ENCODE measurements at places on chromosomes 7 and 10. TPM values are rescaled to one million over a fixed set of nuclear protein-coding genes. Genes with fewer than 3 reads are reported as not detected.

The IGFBP3 gene
- 29,310 TPM for total RNA-seq

DNA sequence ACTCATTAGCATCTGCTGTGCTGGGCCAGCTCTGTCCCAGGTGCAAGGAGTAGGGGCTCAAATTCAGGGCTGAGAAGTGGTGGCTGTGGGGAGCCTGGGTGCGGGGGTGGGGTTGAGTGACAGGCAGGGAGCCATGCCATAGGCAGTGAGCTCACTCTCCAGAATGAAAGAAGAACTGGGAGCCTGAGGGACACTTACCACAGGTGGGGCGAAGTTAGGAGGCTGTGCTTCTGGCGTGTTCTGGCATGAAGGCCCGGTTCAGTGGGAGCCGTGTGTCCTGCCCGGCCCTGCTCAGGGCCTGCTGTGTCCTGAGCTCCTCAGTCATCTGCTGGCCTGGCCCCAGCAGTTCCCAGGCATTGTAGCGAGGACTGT lies 62.5 kb downstream of the MKI67 start:
- no peak for DNase-seq
- H3K4me3 ChIP-seq, result no peak overlapping the region
- H3K36me3 ChIP-seq, result no peaks in the 10 kb centered on the region
- H3K27ac ChIP-seq, result no peak overlapping the region
- no peaks in the 10 kb centered on the region for H3K27me3 ChIP-seq

GRCh38 chr7:93092757-93093370 lies 24.9 kb downstream of the SAMD9 start:
- peaks cover 20% of the 10 kb centered on the region for H3K27me3 ChIP-seq
- H3K36me3 ChIP-seq, result no peaks in the 10 kb centered on the region
- peak; percentile 60 for DNase-seq
- no peak overlapping the region for H3K27ac ChIP-seq
- H3K4me3 ChIP-seq, result no peak overlapping the region

GRCh38 chr7:90625051-90625450 lies 28.9 kb downstream of the CDK14 start:
- peaks cover 38% of the 10 kb centered on the region for H3K4me1 ChIP-seq
- peak; percentile 42 for DNase-seq
- peak overlapping the region; percentile 80 for H3K27ac ChIP-seq
- no peaks in the 10 kb centered on the region for H3K27me3 ChIP-seq

The AOAH gene
- not detected for total RNA-seq

DNA sequence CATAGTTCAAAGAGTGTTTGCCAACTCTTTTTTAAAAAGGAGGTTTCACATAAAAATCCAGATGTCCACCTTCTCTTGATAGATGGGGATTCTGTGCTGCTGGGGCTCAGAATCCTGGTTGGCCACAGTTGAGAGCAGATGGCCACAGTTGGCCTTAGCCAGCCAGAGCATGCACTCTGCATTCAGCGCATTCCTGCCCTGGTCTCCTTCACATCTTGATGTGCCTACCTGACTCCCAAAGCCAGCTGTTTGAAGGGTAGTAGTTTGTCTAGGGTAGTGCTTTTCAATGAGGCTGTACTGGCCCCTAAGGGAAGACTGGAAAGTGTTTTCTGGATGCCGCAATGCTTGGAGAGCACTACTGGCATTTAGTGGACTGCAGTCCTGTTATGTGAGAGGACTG lies 208.1 kb upstream of the HDAC9 start:
- no peaks in the 10 kb centered on the region for H3K4me1 ChIP-seq
- no peak overlapping the region for H3K4me3 ChIP-seq
- H3K27ac ChIP-seq, result no peak overlapping the region
- no peaks in the 10 kb centered on the region for H3K27me3 ChIP-seq

DNA sequence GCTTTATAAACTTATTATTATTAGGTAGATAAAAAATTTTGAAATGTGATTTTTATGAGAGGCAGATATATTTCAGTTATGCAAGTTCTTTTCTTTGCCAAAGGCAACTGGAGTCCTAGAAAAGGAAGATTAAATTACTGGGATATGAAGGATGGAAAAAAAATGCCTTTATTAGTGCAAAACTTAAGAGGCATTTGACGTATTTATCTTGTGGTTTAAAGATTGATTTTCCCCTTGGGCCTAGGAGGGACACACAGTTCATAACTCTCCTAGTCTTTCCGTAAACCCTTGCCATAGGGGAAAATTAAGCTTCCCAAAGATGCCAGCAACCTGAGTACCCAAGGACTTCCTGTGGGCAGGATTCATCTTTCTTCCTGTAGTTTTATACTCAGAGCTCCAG lies 3.1 kb upstream of the STEAP4 start:
- H3K4me3 ChIP-seq, result no peak overlapping the region
- peaks cover 15% of the 10 kb centered on the region for H3K4me1 ChIP-seq
- DNase-seq, result no peak
- H3K27ac ChIP-seq, result no peak overlapping the region
- peaks cover 21% of the 10 kb centered on the region for H3K27me3 ChIP-seq
- no peaks in the 10 kb centered on the region for H3K36me3 ChIP-seq

DNA sequence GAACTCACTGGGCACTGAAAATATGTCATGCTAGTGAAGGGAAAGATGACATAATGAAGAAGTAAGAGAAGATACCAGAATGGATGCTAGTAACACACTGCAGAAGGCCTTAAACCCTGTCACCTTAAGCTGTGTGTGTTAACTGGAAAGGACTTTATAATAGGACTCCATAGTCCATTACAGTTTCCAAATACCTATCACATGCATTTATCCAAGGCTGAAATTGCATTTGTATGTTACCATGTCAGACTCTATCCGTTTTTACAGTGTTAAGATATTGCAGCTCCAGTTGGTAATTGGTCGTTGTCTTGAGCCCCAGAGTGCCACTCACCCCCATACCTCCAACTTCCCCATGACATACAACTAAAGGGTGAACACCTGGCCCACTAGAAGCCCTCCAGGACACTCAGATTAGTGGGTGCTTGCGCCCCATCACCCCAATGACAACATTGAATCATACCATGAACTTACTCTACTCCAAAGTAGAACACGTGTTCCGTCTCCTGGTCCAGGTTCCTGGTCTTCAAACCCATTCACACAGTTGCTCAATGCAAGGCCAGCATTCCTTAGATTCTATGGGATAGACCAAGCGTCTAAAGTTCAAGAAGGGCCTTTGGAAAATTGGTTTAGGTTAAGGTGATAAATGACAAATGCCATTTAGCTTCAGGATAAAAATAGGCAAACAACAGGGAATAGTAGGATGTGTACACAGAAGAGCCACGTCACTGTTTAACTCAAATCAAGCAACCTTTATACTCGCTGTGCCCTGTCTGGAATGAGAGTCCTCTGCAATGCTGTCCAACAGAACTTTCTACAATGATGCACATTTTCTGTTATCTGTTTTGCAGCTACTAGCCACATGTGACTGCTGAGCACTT lies 2.1 kb upstream of the RAPGEF5 start:
- H3K27ac ChIP-seq, result no peak overlapping the region
- no peak overlapping the region for H3K4me3 ChIP-seq
- no peaks in the 10 kb centered on the region for H3K27me3 ChIP-seq
- 0 out of 2 replicates have a peak, but pooled peaks cover 4% of the 10 kb centered on the region for H3K4me1 ChIP-seq
- no peaks in the 10 kb centered on the region for H3K36me3 ChIP-seq

The C10orf143 gene
- total RNA-seq, result not detected

The SPACDR gene
- not detected for total RNA-seq

The OR9A2 gene
- total RNA-seq, result not detected

The LIPF gene
- total RNA-seq, result not detected

GRCh38 chr7:37514497-37514896 lies 65.8 kb upstream of the ELMO1 start:
- H3K36me3 ChIP-seq, result no peaks in the 10 kb centered on the region
- no peaks in the 10 kb centered on the region for H3K4me1 ChIP-seq
- no peak for DNase-seq
- no peaks in the 10 kb centered on the region for H3K27me3 ChIP-seq

The RAPGEF5 gene
- 1.0 TPM for total RNA-seq

DNA sequence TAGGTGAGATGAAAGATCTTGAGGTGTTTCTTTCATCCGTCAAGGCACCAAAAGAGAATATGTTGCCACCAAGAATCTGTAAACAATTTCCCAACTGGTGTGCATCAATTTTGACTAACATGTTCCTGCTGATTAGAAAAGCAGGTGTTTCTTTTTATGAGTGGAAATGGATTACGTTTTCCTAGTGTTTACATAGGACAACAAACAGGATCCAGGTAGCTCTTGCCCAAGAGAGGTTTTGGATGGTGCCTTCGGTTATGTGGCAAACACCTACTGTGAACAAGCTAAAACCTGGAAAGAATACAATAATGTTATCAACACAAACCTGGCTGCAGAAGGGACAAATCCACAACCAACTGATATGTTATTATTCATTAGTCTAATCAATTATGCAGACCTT lies 53.6 kb upstream of the WNT16 start:
- H3K4me3 ChIP-seq, result no peak overlapping the region
- peaks cover 23% of the 10 kb centered on the region for H3K4me1 ChIP-seq
- no peaks in the 10 kb centered on the region for H3K36me3 ChIP-seq
- no peak overlapping the region for H3K27ac ChIP-seq

GRCh38 chr7:18535810-18536415 lies 40.4 kb downstream of the HDAC9 start:
- H3K27ac ChIP-seq, result no peak overlapping the region
- no peak overlapping the region for H3K4me3 ChIP-seq
- no peaks in the 10 kb centered on the region for H3K36me3 ChIP-seq
- no peak for DNase-seq
- H3K27me3 ChIP-seq, result no peaks in the 10 kb centered on the region

GRCh38 chr10:99809481-99809880 lies 27.0 kb downstream of the ABCC2 start:
- no peaks in the 10 kb centered on the region for H3K4me1 ChIP-seq
- H3K27me3 ChIP-seq, result no peaks in the 10 kb centered on the region
- no peak overlapping the region for H3K27ac ChIP-seq

The CPN1 gene
- not detected for total RNA-seq

The CFAP46 gene
- total RNA-seq, result 0.22 TPM

The ITGA8 gene
- total RNA-seq, result not detected

DNA sequence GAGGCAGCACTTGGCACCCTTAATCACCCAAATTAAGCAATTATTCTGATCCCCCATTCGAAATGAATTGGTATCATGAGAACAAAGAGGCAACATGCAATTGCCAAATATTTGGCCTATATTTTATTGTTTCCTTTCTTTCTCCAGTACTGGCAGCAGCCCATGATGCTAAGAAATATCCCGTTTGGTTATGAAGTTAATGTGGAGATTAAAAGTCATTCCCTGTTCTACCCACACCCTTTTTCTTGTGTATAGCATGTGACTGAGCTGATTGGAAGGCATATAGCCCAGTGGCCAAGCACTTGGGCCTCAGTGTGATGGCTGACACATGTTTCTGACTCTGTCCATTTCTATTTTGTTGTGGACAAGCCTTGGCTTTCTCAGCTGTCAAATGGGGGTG lies 692.3 kb upstream of the GALNT17 start:
- no peak for DNase-seq
- no peak overlapping the region for H3K4me3 ChIP-seq
- no peaks in the 10 kb centered on the region for H3K27me3 ChIP-seq
- no peaks in the 10 kb centered on the region for H3K36me3 ChIP-seq

The SFRP5 gene
- total RNA-seq, result not detected

The FXYD4 gene
- total RNA-seq, result not detected

DNA sequence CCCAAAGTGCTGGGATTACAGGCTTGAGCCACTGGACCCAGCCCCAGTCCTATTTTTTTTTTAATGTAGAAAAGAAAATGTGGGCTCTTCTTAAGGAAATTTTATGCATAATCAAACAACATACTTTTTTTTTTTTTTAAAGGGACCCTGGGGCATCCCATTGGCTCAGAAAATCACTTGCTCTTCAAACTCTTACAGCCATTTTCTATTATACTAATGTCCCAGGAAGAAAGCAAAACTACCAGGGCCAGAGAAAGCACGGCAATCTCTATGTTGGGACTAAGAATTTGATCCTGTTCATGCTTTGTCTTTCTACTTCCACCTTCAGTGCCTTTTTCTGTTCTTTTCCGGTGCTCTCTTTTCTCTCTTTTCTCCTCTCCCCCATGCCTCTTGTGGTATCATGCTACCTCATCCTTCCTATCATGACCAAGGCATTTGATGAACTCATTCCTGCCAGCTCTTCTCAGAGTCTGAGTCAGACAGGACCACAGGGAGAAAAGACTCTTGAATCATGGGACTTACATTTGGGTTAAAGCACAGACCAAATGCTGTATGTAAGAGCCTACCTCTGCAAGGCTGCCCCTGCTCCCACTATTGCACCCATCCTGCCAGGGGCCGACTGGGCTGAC lies 76.4 kb upstream of the CCNY start:
- DNase-seq, result peak; percentile 97
- H3K36me3 ChIP-seq, result no peaks in the 10 kb centered on the region
- peak overlapping the region; percentile 33 for H3K4me3 ChIP-seq
- peak overlapping the region; percentile 85 for H3K27ac ChIP-seq
- H3K27me3 ChIP-seq, result no peaks in the 10 kb centered on the region

DNA sequence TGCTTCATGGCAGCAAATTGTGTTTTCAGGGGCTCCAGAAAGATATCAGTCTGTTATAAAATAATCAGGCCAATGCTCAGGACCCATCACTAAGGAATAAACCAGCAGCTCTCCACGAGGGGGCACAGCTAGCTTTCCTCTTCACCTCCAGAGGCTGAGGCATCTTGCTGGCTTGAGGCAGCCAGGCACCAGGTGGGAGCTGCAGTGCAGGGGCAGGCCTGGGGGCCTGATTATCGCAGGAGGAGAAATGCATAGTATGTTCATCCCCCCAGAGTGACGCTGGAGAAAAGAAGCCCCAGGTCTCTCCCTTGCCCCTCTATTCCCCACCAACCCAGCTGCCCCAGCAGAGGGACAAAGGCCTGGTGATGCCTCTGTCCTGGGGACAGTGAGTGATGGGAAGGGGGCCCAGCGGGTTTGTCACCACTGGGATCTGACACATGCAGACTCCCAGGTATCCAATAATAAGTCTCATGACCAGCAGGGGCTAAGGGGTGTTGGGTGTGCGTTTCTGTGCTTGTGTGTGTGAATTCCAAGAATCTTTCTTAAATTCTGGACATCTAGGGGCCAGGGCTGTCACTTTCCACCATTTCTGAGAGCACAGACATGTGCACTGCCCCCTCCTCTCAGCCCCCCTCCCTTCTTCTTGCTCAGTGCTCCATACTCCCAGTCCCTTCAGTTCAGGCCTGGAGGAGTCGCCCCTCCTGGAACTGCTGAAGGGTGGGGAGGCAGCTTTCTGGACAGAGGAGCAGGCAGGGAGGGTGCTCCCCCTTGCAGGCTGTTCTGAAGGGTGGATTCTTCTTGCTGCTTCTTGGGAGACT lies 128.1 kb upstream of the FAM20C start:
- H3K4me1 ChIP-seq, result peaks cover 11% of the 10 kb centered on the region
- no peak overlapping the region for H3K27ac ChIP-seq
- no peaks in the 10 kb centered on the region for H3K27me3 ChIP-seq
- peak; percentile 81 for DNase-seq
- H3K36me3 ChIP-seq, result no peaks in the 10 kb centered on the region
- H3K4me3 ChIP-seq, result no peak overlapping the region

DNA sequence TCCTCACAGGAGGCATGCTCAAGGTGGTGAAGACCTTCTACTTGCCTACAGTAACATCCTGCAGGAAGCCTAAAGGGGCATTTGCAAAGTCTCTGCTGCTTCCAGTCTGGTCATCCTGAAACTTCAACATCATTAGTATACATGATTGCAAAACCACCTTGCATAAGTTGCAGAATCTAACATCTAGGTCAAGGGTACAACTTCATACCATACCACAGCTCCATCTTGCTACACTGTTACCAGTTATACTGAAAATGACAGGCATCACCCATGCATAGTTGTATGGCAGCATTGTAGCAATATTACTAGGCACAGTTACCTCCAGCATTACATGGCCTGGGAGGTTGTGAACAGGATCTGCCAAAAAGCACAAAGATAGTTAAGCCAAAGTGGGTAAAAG lies 13.7 kb upstream of the MACROH2A2 start:
- peaks cover 23% of the 10 kb centered on the region for H3K27me3 ChIP-seq
- H3K4me1 ChIP-seq, result no peaks in the 10 kb centered on the region
- H3K27ac ChIP-seq, result no peak overlapping the region
- no peak for DNase-seq
- H3K4me3 ChIP-seq, result no peak overlapping the region
